NCI-H526 treated with DMSO at 0.1 percent for 48 hours (cell line): ENCODE measurements at places on chromosomes 4 and X.

- no peak for DNase-seq
Observed at GRCh38 chrX:10050481-10050880, 83.3 kb downstream of the CLDN34 start.

DNA sequence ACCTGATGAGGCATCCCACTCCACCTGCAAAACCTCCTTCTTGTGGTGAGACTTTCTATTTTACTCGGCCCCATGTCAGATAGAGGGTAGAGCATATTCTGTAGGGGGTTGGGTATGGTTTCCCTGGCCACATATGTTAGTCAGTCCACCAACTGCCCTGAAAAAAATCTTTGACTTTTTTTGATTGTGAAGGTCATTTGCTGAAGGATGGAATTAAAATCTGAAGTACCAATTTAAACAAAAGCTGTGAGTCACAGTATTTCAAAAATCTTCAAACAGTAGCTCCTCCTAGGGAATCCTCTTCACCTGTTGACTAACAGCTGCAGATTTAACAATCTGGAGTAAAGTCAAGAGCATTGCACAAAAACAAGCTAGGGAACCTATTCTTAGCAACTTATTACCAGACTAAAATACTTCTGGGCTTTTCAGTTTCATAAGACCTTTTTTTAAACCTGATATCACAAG, 8.0 kb upstream of the CCDC110 start:
- no peak for DNase-seq

DNA sequence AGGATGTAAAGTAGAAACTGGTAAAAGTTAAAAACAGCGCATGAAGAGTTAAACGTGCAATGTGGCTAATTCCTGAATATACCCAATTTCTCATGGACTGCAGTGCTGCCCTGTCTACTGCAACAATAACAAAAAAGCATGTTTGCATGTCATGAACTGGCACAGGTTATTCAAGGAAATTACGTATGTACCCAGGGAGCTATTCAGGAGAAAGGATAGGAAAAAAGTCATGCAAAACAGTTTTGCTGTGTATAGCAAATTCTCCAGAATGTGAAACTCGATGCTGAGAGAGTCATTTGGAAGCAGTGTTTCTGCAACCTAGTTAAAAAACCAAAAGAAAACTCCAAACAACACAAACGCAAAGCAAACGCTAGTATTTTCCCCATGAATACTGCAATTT, 381.5 kb upstream of the PRKX start:
- DNase-seq, result no peak

DNA sequence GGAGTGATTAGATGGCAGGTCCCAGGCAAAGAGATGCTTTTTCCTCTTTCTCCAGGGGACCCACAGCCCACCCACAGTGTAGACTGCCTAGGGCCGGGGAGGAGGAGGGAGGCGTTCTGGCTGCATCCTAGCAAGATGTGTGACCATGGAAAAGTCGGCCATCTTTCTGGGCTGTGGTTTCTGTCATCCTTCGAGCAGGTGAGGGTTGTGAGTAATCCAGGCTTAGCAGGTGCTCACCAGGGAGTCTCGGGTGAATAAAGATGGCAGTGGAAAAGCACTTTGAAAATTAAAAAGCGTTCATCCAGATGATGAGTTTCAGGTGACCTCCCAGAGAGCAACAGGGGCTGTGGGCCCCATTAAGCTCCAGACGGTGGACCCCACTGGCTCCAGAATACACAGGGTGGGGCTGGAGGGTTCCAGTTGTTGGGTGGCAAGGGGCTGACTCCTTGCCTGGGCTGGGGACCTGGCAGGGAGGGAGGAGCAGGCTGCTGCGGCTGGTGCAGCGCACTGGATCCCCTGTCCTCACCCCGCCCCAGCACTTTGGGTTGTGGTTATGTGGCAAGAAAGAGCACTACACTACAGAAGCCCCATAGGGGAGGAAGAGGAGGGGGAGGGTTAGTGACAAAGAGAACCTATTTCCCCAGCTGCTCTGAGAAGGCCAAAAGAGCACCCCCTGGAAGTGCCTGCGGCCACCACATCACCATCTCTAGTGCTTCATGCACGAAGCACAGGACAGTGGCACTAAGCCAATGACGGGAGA, 23.7 kb downstream of the ELF4 start:
- no peak for DNase-seq

DNA sequence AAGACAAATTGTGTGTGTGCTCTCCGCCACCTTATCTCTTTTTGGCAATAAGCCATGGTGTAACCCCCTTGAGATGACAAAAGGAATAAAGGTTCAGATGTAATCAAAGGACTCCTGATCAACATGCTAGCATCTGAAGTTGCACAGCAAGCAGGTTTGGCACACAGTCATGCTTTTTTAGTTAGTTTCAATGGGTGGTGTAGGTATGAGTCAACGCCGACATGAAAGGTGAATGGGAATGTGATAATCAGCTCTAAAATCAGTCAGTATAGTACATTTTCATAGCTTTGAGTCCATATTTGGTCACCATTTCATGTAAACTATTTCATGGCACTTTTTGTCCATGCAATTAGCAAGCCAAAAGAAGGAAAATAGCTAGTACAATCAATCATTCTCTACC, 50.4 kb upstream of the ETNPPL start:
- no peak for DNase-seq

GRCh38 chrX:149716632-149717031, 4.8 kb downstream of the MAGEA11 start:
- DNase-seq, result no peak

DNA sequence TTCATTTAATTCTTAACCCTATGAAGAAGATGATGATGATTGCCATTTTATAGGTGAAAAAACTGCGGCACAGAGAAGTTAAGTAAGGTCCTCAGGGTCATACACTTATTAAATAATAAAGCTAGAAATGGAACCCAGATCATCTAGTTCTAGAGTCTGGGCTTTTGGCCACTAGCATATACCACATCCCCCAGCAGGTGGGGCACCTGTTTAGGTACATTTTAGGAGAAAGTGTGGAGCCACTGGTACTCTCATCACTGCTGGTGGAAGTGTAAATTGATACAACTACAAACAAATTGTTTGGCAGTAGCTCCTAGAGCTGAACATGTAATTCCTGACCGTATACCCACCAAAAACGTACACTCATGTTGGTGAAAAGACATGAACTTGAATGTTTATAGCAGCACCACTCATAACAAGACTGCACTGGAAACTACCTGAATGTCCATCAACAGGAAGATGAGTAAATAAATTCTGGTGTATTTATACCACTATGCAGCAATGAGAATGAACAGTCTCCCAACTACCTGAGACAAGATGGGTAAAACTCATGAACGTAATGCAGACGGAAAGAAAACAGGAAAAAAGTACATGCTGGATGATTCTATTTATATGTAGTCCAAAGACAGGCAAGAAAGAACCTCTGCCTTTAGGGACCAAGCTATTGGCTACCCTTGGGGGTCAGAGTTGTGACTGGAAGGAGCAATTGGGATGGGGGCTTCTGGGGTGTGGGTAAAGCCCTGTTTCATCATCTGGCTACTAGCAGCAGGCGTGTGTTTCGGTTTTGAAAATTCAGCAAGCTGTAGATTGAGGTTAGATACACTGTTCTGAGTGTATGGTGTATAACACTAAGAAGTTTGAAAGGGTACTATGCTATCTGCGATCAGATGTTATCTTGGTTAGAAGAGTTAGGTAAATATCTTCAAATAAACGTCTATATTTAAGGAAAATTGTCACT, 72.3 kb upstream of the ADGRG2 start:
- no peak for DNase-seq

DNA sequence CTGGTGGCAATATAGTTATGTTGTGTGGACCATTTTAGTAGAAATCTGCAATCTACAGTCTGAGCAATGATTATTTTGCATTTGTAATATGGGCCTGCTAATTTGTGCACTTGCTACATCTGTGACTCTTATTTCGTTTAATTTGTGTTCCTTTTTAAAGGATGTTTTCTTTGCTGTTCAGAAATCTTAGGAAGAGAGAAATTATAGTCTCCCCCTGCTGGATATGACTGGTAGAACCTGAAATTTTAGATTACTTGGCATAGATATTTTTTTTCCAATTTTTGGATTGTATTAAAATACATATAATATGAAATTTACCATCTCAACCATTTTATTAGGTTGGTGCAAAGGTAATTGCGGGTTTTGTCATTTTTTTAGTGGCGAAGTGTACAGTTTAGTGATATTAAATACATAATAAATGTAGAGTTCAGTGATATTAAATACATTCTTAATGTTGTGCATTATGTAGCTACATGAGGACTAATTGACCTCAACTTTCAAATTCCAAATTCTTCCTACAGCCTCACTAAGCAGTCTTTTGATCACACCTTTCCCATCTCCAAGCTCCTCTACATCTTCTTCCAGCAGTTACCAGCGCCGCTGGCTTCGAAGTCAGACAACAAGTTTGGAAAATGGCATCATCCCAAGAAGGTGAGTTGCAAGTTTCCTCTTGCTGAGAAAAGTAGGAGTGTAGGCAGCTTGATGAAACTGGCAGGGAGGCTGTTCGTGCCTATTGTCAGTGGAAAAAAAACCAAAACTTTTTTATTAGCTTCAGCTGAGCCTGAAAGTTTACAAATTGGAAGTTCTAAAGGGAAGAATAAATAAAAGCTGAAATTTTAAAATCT, 82.2 kb downstream of the FNIP2 start:
- DNase-seq, result no peak

- no peak for DNase-seq
Observed at GRCh38 chrX:43661521-43662240, 5.6 kb downstream of the MAOA start.

GRCh38 chr4:126018274-126018673, 703.5 kb downstream of the FAT4 start:
- DNase-seq, result no peak

DNA sequence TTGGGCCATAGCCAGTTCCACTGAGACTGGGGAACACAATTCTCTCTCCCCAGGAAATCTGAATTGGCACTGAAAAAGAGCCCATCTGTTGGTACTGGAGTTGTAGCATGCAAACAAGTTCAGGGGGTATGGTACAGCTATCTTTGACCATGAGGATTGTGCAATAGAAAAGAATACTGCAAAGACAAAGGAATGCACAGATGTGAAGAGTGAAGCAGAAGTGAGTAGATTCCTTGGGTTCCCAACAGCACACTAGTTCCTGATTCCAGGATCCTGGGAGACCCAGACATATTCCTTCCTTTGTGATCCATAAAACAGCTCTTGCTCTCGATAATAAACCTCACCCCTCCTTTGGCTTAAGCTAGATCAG, 43.3 kb upstream of the CTAG2 start:
- no peak for DNase-seq
